ENCODE measurements at places on chromosomes 11 and 22.

GRCh38 chr11:122721201-122721963, 65.9 kb downstream of the UBASH3B start:
- DNase-seq = no peak

DNA sequence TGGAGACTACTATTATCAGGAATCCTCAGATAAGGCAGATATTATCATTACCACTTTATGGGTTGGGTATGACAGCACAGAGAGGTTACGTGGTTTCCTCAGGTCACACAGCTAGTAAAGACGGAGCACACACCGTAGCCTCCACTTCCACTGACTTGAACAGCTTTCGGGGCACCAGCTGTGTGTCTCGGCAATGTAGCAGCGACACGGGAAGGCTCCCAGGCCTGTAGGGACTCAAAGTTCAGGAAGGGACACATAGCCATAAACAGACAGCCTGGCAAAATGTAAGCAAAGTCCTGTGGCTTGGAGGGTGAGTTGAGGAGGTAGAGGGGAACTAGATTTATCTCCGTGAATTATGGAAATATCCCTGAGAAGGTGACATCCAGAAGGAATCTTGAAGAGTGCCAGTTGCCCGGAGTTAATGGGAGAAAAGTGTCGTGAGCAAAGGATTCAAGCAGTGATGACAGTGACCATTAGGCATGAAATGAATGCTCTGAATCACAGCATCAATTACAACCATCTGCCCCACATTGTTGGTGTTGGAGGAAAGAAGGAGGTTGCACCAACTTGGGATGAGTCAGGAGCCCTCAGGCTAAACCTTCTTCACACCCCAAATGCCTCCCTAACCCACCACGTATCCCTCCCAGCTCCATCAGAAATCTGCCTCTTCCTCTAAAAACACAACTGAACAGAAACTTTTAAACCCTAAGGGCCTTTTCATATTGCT, 106.7 kb upstream of the ASPHD2 start:
- DNase-seq = no peak

DNA sequence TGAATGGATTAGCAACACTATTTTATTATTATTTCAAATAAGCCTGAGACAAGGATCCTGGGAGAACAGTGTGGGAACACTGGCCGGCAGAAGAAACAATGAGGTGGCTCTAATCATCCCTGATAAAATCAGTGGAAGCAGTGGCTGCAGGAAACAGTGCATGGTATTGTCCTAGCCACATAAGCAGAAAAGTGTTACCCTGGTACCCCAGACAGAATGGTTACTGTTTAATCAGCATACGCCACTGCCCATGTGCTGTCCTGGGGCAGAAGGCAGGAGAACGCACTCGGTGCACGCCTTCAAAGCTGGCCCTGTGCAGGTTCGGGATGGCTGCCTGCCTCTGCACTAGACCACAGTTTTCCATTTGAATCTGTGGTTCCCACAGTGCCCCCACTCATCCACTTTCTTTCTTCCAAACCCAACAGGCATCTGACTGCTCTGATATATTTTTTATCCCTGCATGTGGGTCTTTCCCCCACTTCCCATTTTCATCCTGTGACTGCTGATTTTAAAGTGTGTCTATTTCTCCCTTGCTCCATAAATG, 25.7 kb downstream of the OPCML start:
- no peak for DNase-seq

GRCh38 chr11:127632546-127632945, 632.0 kb upstream of the KIRREL3 start:
- DNase-seq = no peak

GRCh38 chr11:528815-529727, 6.3 kb downstream of the HRAS start:
- no peak for DNase-seq

All from NCI-H2171 treated with DMSO at 0.1 percent for 48 hours (cell line).